ELF-1 (cell line): ENCODE measurements at places on chromosomes 3 and 15.

- peak; percentile 3 for DNase-seq
Measured at GRCh38 chr3:10437995-10438901, 67.1 kb downstream of the ATP2B2 start.

DNA sequence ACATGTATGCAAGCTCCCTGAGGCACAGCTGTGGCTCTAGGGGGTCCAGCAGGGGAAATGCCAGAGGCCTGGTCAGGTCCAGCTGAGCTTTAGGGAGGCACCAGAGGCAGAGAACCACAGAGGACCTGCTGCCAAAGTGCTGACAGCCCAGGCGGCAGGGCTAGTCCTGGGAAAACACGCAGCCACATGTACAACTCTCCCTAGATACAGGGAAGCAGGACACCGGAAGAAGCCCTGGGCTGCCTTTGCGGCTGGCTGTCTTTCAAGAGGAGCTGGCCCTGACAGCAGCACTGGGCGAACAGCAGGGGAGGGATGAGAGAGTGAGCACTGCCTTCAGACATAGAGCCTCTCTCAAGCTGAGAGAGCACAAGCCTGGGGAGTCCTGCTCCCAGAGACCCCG lies 40.7 kb downstream of the RFT1 start:
- DNase-seq = no peak

GRCh38 chr3:10517627-10518026 lies 12.2 kb upstream of the ATP2B2 start:
- no peak for DNase-seq

DNA sequence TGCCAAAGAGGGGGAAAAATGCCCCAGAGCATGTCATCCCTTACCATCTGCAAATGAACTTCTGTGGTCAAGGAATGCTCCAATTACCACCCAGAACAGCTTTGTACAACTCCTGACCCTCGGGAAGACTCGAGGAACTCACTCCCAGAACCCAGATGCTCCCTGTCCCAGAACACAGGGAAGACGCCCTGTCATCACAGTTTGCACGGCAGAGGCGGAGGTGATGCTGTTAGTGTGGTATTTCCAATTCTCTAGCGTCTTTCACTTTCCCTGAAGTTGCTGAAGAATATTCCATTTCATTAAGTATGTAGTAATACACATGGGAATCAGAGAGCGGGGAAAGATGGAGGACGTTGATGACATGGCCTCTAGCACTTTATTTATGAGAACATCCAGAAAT lies 193.7 kb downstream of the TIGIT start:
- no peak for DNase-seq

GRCh38 chr3:72449551-72449950 lies 398.7 kb downstream of the SHQ1 start:
- no peak for DNase-seq

- no peak for DNase-seq
Measured at GRCh38 chr15:94403331-94403730, 172.0 kb downstream of the MCTP2 start.

DNA sequence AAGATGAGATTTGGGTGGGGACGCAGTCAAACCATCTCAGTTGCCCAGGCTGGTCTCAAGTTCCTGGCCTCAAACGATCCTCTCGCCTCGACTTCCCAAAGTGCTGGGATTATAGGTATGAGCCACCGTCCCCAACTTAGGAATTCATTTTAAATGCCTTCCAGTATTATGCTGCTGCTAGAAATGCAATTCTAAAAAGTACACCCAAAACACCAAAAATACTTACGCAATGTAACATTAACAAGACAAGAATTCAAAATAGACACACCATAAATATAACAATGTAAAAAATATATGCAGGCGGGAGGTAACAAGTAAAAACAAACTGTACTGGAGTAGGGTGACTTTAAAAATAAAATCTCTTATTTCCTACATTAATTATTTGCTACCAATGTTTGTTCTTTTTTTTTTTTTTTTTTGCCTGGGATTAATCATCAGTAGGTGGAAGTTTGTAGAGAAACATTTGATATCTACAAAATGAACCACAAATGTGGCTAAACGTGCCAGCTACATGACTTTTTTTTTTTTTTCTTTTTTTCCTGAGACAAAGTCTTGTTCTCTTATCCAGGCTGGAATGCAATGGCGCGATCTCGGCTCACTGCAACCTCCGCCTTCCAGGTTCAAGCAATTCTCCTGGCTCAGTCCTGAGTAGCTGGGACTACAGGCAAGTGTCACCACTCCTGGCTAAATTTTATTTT lies 56.8 kb downstream of the SETMAR start:
- no peak for DNase-seq

- no peak for DNase-seq
Measured at GRCh38 chr3:99498550-99499234, 139.7 kb upstream of the COL8A1 start.

DNA sequence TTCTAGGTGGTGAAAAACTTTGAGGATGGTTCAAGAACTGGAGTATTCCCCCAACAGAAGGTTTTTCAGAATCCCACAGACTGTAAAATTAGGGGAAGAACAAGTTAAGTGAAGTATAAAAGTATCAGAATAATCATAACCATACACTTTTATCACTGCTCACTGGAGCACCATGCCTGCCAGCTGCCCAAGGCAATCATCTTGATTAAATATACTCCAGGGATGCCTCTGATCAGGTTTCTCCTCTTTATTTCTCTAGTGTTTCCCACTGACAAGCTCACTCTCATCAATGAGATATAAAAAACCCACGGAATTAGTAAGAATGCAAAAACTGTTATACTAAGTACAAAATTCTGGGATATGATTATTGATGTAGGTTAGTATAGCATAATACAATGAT lies 108.0 kb downstream of the STAG1 start:
- no peak for DNase-seq

DNA sequence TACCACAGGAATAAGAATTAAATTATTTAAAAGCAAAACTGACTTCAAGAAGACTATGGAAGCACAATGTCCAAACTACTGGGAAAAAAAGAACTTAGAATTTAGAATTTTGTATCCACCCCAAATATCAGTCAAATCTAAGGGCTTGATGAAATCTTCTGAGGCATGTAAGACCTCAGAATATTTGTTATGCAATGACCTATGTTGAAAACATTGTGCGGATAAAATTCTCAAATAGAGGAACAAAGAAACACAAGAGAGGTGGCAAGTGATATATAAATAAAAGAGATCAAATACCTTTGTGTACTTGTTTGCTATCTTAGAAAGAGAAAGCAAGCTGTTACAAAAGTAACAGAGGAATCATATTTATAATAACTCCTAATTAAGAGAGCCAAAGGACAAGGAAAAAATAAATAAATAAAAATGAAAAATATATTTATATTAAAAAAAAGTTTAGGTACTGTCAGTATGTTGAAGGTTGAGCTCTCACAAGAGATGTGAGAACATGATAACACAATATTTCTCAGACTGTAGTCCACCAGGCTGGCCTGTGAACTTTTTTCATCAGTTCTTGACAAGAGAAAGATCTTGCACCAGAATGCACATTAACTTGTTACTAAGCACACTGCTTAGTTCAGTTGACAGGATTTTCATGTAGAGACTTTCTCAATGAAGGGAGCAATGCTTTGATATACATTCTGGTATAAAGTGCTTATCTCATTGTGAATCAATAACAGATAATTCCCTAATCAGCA lies 50.0 kb downstream of the CPA3 start:
- DNase-seq = no peak

DNA sequence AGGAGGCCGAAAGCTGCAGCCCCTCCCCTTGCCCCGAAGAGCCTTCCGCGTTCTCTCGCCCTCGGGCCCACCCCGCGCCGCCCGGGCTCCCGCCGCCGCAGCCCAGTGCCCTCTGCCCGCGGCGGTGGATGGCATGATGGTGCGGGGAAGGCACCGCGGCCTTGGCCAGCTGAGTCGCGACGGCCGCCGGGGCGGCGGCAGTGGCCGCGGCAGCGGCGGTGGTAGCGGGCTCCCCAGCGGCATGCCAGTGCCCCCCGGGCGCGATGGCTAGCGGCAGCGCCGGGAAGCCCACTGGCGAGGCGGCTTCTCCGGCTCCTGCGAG lies 1.2 kb downstream of the TLNRD1 start:
- no peak for DNase-seq

- no peak for DNase-seq
Measured at GRCh38 chr3:152087153-152087552, 181.6 kb upstream of the MBNL1 start.

DNA sequence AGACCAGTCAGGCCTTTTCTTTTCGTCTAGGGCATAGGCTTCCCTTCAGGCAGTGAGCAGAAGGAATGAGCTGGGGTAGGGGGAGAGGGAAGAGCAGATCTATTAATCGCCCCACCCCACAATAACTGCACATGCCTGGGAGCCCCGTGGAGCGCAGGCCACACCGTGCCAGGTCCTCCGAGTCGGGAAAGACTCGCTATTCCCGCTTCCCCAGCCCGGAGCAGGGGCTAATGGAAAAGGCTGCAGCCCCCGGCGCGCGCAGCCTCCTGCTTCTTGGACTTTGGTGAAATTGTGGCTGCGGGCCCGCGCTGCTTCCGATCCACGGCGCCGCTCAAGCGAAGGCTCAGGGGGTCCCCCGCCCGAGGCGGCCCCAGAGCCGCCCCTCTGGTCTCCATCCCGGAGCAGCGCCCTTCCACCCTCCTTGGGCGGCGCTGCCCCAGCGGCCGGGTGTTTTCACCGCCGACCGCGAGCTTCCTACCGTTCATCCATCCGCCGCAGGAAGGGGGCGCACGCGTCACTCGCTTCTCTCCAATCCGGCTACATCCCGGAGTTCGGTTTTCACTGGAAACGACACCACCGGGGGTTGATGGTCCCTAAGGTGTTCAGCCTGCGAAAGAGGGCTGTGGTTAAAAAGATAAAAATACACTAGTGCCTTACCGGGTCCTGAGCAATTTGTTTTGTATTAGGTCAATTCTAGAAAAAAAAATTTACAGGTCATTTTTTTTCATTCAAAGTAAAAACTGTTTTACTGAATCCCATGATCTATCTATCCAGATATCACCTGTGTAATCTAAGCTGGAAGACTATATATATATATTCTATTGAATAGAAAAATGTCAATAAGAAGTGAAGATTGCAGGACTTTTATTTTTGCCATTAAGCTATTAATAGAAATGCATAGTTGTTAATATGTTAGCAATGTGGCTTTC lies 4.4 kb upstream of the SYNM start:
- DNase-seq = peak; percentile 81

DNA sequence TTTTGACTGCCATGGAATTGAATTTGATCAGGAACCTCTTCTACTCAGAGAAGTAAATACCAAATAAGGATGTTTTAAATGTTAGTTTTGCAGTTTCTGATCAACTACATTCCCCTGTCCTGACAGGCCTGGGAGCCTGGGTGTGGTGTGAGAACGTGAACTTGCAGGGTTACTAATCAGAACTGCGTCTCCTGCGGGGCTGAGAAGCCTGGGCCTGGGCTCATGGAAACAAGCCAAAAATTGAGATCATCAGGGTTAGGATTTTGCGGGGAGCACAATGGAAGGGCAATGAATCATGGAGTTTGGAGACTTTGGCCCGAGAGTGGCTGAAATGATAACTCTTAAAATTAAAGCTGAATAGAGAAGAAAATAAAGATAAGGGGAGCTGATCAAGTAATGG lies 47.8 kb upstream of the C3orf70 start:
- DNase-seq = no peak

DNA sequence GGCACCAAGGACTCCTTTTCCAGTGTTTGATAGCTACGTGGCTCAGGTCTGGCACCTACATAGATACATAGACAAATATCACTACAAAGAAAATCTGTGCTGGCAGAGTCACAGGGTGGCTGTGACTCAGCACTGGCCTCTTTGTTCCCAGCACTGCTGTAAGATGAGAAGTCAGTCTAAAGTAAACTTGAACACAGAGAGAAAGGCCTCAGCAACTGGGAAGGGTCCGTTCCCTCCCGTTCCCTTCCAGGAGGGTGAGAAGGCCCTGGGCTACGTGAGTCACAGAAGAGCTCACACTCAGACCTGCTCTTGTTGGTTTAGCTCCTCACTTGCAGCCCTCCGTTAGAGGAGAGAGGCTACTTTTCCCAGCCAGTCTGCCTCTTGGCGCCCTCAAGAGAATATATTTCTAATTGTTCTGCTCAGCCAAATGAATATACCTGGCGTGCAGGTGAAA lies 23.1 kb downstream of the ANXA2 start:
- peak; percentile 88 for DNase-seq

DNA sequence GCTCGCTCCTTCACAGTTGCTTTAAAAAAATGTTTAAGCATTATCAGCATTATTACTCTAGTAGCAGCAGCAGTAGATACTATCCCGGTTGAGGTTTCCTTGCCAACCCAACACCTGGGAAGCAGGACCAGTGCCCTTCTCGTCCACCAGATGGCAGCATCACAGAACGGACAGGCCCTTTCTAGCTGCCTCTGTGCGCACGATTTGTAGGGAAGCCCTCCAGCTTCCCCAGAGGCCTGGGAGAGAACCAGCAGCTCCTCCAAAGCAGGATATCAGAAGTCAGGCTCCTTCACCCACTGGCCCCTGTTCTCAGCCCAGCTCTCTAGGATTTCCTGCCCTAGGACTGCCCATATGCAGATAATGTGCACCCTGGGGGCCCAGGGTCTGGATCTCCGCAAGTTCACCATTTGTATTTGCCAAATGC lies 16.8 kb upstream of the ESYT3 start:
- DNase-seq = peak; percentile 89

- DNase-seq = no peak
Measured at GRCh38 chr15:85722374-85723152, 72.2 kb downstream of the KLHL25 start.

DNA sequence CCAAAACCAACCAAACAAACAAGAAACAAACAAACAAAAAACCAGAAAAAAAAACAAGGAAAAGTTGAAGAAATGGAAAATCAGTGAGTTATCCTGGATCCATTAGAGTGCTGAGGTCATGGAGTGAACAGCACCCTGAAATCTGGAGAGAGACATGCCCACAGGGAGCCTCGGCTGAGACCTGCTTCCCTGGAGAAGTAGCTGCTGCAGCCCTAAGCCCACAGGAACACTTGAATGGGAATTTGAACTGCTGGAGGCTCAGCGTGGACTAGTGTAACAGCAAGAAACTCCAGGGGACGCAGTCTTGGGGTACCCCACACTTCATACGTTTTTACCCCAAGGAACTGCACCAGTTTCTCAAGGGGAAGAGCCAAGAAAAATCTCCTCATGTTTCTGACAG lies 144.1 kb upstream of the UBE3A start:
- DNase-seq = no peak

GRCh38 chr3:94417963-94418455 lies 355.1 kb downstream of the NSUN3 start:
- no peak for DNase-seq

GRCh38 chr15:31269816-31270575 lies 56.6 kb upstream of the KLF13 start:
- DNase-seq = no peak

- DNase-seq = no peak
Measured at GRCh38 chr3:1139071-1139470, 46.2 kb downstream of the CNTN6 start.

GRCh38 chr3:46325645-46326300 lies 28.1 kb upstream of the CCR2 start:
- DNase-seq = no peak

GRCh38 chr3:172334671-172335207 lies 113.5 kb downstream of the GHSR start:
- no peak for DNase-seq

DNA sequence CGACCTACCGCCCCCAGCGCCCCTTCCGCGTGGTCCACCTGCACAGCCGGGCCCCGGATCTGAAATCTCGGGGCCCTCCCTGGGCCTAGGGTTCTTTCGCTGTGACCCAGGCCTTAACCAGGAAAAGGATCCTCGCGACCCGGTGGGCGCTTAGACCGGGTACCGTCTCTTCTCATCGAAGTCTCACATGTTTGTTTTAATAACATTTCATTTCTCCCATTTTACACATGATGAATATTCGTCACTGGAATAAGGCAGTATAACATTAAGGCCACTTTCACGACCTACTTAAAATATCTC lies 277 bp upstream of the DALRD3 start:
- no peak for DNase-seq
